ENCODE measurements at places on chromosomes 4 and X. TPM values are rescaled to one million over a fixed set of nuclear protein-coding genes. Genes with fewer than 3 reads are reported as not detected.

The DOK7 gene
- not detected for total RNA-seq

- H3K4me1 ChIP-seq, result peaks cover 12% of the 10 kb centered on the region
- H3K27me3 ChIP-seq, result no peaks in the 10 kb centered on the region
- no peak overlapping the region for H3K27ac ChIP-seq
- no peaks in the 10 kb centered on the region for H3K36me3 ChIP-seq
- DNase-seq, result no peak
- H3K4me3 ChIP-seq, result no peak overlapping the region
Measured at GRCh38 chr4:137647375-137647774, 115.1 kb upstream of the PCDH18 start.

- peaks cover 7% of the 10 kb centered on the region for H3K4me1 ChIP-seq
- H3K4me3 ChIP-seq, result no peak overlapping the region
- no peaks in the 10 kb centered on the region for H3K27me3 ChIP-seq
- no peak overlapping the region for H3K27ac ChIP-seq
- H3K36me3 ChIP-seq, result no peaks in the 10 kb centered on the region
- DNase-seq, result no peak
Measured at GRCh38 chrX:150844016-150844415, 54.5 kb downstream of the CD99L2 start.

DNA sequence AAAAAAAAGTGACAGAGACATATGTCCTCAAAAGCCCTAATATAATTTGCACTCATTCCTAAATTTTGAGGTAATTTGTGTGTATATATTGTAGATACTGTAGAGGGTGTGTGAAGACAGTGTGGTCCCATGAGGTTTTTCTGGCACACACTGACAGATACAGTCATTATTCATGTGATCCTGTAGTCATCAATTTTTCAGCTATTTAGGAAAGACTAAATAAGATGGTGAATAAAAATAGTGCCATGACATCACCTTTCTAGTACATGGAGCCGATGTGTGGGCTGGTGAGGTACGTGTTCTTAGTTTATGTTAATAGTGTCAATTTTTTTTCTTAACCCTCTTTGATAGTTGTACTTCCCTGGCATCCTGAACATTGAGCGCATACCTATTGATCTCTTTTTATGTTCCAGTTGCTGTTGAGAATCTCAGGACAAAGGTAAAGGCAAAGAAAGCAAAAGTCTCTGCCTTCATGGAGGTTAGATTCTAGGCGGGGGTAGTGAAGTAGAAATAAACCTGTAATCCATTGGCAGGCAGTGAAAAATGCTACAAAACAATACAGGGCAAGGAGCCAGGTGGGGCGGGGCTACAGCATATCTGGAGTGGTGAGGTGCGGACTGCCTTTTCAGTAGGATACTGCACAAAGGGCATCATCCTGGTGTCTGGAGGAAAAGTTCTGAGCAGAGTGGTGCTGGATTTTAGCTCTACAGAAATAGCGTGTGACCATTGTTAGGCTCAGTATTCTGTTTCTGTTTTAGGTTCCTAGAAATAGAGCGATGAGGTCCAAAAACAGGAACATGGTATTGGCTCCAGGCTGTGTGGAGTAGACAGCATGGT lies 93.8 kb downstream of the ARHGAP10 start:
- no peaks in the 10 kb centered on the region for H3K36me3 ChIP-seq
- H3K4me1 ChIP-seq, result peaks cover 32% of the 10 kb centered on the region
- H3K27ac ChIP-seq, result no peak overlapping the region
- peak; percentile 71 for DNase-seq

GRCh38 chrX:106042296-106042695 lies 3.8 kb upstream of the SERPINA7 start:
- H3K36me3 ChIP-seq, result no peaks in the 10 kb centered on the region
- H3K27me3 ChIP-seq, result no peaks in the 10 kb centered on the region
- no peak for DNase-seq
- no peak overlapping the region for H3K4me3 ChIP-seq
- no peaks in the 10 kb centered on the region for H3K4me1 ChIP-seq
- no peak overlapping the region for H3K27ac ChIP-seq

Data from GM23248 (cell line).